ENCODE measurements at places on chromosomes 13 and 19.

DNA sequence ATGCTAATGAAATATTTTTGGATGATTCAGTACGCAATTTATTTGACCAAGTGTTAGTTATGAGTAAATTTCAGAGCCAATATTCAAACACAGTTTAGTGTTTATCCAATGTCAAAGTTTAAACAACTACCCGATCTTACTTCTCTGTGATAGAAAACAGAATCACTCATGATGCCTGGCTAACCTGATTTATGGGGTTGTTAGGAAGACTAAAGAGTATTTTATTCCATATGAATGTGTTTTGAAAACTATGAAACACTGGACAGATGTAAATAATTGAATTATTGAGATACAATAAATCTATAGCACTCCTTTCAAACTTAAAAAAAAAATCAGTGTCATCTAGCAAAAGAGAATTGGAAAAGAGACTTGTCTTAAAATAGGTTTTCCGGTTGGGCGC is 1181.8 kb downstream of the EFNB2 start:
- DNase-seq = no peak

DNA sequence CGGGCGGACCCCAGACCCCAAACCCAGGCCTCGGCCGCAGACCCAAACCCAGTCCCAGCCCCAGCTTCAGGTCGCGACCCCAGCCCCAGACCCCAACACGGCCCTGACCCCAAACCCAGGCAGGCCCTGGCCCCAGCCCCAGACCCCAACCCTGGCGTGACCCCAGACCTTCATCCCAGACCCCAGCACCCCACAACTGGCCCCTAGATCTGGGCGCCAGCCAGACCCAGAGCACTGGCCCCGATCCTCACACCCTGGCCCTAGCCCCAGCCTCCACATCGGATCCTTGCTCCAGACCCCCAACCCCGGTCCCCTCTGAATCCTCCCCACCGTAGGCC is 7.5 kb downstream of the MBD3 start:
- DNase-seq = no peak

- no peak for DNase-seq
These were observed 6.9 kb upstream of the ZNF431 start for GRCh38 chr19:21134934-21135366.

GRCh38 chr13:34749046-34749445 is 193.0 kb upstream of the NBEA start:
- DNase-seq = no peak

GRCh38 chr19:5498830-5499550 is 43.8 kb downstream of the ZNRF4 start:
- DNase-seq = no peak

- DNase-seq = no peak
These were observed 982 bp downstream of the ZNF865 start for GRCh38 chr19:55606471-55606787.

DNA sequence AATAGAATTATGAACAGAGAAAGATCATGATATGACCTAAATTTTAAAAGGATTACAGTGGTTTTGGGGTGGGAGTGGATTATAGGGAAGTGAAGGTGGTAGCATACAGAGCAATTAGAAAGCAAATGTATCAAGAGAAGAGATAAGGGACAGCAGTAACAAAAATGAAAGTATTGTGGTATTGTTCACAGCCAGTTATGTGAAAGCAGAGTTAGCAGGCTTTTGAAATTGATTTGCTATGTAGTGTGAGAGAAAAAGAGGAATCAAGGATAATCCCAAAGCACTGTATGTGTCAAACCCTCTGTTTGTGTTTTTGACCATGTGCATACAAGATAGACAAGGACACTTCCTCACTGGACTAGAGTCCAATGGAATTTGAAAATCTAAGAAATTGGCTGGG is 1721.4 kb downstream of the PCDH9 start:
- DNase-seq = no peak

- no peak for DNase-seq
These were observed 3.3 kb upstream of the CLPP start for GRCh38 chr19:6358003-6358402.

- no peak for DNase-seq
These were observed 5.2 kb downstream of the SPACA6 start for GRCh38 chr19:51698296-51698695.

- no peak for DNase-seq
These were observed at the start of gene CYP4F12 for GRCh38 chr19:15672580-15673175. Gene CYP4F12, plus strand, starts transcription at chr19:15673087. Its CDS starts 443 bp downstream, at chr19:15673530.

- peak; percentile 38 for DNase-seq
These were observed 7.1 kb downstream of the SMAD9 start for GRCh38 chr13:36912973-36913372.

GRCh38 chr13:111947026-111947810 is 119.7 kb upstream of the SOX1 start:
- peak; percentile 80 for DNase-seq

DNA sequence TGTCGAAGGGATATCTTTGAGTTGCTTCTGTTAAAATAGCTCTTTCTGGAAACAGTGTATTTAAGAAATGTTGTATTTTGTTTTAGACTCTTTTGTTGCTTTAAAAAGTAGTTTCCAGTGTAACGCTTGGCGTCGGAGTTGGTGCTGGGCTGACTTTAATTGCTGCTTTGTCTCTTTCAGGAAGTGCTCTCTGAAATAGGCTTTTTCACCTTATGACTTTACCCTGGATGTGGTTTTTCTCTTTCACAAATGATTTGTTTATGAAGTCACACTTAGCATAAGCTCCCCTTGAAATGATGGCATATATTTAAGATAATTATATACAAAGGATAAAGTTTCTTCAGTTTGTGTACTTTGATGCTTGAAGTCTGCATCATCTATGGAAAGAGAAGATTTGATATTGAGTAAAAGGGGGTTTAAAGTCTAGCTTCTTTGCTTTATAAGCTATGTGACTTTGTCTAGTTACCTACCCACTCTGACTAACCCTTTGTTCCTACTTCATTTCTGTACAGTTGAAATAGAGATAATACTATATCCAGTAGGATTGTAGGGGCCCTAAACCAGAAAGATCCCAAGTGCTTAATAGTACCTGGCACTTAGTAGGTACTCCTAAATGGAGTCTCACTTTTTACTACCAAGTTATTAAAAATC is at the start of gene GPR18:
Gene GPR18, minus strand, starts transcription at position 170 of the 651 bp plus-strand sequence. CDS start 2,507 bp downstream, outside the sequence.
- no peak for DNase-seq

DNA sequence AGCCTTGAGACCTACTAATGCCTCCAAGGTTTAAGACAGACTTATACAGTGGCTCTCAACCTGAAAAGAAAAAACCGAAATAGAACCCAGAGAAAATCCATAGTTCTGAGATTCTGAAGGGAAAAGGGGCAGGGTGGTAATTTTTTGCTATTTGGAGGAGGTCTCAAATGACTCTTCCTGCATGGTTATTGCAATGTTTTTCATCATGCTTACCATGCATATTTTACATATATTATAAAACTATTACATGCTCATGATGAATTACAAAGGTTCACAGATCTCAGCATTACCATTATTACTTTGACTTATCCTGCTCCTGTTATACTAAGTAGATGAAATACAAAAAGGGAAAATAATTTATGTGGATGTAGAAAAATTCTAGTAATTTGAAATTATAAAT is 47.6 kb downstream of the N4BP2L2 start:
- DNase-seq = no peak

- no peak for DNase-seq
These were observed 251.2 kb upstream of the SPRY2 start for GRCh38 chr13:80591976-80592740.

DNA sequence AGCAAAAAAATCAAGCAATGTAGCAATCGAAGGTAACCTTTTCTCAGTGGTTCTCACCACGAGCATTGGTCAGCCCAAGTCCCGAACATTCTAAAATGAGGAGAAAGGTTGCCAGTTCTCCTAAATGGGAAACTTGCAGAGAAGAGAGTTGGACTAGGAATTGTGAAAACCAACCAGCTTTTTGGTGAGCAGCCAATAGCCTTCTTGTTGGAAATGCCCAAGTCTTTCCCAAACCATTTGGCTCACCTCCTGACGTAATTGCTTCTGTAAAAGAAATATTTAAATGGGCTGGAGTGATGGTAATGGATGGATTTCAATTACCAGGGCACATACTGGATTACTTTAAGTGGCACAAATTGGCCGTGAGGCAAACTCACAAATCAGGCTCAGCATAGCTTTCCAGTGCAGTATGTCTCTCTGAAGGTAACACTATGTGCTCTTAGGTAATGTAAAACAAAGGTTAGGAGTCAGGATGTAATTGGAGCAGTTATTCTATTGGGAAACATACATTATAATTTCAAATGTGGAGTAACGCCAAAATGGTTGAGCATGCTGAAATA is 423.2 kb downstream of the KLF5 start:
- no peak for DNase-seq

DNA sequence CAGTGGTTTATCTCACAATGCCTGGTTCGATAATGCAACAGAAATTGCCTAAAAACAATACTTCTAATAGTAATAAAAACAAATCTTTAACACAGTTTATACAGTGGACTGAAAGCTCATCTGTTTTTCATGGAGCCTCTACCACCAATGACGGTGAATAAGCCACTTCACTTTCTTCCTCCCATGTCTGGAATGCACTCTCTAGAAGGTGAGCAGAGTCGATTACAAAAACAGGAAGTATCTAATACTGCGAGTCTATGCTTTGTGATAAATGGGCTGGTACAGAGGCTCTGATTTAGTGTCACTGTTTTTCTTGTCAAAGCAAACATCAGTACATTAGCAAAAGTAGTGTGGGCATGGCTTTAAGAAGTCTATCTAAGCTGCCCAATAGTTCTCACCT is 1348.6 kb upstream of the SLC10A2 start:
- DNase-seq = no peak

DNA sequence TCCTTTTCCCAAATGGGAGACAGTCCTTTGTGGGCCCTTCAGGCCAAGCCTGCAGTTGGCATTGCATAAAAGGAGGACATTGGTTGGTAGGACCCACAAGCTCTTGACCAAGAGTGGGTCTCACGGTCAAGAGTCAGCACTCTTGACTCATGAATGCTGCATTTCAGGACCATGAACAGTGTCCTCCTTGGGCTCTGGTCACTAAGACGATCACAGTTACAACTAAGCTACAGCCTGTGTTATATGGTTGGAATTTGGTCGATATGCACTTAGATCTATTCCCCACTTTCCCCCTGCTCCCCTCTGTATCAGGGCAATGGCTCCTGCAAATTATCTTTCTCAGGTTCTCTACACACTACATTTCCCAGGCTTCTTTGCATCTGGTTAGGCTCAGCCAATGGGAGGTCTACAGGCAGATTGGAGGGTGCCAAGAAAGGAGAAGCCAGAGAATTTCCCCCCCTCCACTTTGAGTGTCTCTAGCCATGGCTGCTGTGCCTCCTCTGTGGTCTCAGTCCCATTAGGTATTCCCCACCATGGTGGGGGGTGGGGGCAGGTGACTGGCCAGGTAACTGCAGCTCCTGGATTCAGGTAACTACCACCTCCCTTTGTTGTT is 3.1 kb upstream of the OLFM2 start:
- no peak for DNase-seq

DNA sequence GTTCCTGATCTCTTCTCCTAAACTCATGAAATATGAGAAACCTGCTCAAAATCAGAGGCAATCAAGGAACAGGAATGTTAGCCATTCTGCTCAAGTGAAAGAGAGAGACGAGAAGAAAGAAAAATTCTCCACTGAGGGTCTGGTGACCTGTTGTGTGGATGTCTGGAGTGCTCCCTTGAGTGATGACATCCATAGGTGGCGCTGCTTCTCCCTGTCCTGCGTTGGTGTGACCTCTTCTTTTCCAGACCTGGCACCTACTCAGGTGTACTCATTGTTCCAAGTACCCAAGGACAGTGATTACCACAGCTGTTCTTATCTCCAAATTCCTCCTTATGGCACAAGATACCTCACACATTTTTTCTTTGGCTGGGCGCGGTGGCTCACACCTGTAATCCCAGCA is 4.0 kb downstream of the ZNF223 start:
- no peak for DNase-seq

DNA sequence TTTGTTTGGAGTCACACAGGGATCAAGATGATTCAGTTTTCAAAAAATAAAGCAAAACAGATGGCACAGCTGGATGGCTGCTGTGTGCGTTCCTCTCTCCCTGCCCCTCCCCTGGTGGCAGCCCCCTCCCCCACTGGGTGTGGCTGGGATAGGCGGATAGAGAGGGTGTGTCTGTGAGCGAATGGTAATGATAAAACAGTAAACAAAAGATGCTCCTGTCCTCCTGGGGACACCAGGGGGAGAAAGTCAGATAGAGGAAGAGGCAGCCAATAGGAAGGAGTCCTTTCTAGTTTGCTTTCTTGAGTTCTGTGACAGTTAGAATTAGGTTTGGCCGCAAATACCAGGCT is 6.5 kb downstream of the TMEM255B start:
- no peak for DNase-seq

GRCh38 chr13:44386913-44387556 is 13.4 kb downstream of the SERP2 start:
- no peak for DNase-seq

GRCh38 chr13:35882722-35883497 is 248.3 kb downstream of the DCLK1 start:
- no peak for DNase-seq

GRCh38 chr19:14941189-14941588 is at the start of gene OR7C2:
Gene OR7C2, plus strand, starts transcription at chr19:14941489. Its CDS starts 0 bp downstream, at chr19:14941489.
- DNase-seq = no peak

DNA sequence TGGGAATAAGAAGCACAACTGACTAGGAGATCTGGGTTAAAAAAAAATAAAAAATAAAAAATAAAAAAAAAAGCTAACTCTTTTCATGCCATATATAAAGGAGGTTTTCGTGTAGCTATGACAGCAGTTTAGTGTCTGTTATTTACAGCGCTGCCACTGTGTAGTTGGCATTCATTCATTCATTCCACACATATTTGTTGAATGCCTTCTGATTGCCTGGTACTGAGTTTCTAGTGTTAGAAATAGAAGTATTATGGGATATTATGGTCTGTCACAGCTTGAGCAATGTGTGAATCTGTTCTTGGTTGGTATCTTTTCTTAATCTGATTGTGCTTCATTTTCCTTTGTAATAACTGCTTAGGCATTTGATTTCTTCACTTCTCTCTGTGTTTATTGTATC is 237.4 kb downstream of the NBEA start:
- DNase-seq = no peak

DNA sequence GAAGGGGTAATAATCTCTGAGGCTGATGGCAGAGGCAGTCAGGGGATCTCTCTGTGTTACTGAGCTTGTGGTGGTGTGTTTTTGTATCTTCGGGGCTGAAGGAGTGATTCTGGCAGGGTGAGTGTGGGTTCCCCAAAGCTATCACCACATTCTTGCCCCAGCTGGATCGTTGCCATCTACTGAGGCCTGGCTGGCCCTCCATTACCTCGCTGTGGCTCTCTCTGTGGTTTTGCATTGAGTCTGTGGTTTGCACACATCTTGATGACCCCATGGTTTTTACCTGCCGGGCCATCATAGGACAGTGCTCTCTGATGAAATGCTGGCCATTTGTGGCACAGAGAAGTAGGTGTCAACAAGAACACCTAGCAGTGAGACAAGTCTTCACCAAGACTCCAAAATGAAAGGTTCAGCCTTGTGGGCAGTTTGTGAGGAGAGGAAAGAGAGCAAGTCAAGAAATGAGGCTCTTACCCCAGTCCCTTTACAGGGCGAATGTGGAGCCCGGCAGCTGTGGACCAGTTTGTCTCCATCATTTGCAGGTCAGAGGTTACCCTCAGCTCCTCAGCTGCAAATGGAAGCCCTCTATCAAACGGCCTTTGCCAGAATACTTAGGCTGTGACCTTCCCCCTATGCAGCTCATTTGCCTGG is 69.0 kb upstream of the NPAS1 start:
- no peak for DNase-seq

- no peak for DNase-seq
These were observed 169.1 kb downstream of the KCTD12 start for GRCh38 chr13:76717092-76717491.
